ENCODE measurements at places on chromosomes 5 and 9.

DNA sequence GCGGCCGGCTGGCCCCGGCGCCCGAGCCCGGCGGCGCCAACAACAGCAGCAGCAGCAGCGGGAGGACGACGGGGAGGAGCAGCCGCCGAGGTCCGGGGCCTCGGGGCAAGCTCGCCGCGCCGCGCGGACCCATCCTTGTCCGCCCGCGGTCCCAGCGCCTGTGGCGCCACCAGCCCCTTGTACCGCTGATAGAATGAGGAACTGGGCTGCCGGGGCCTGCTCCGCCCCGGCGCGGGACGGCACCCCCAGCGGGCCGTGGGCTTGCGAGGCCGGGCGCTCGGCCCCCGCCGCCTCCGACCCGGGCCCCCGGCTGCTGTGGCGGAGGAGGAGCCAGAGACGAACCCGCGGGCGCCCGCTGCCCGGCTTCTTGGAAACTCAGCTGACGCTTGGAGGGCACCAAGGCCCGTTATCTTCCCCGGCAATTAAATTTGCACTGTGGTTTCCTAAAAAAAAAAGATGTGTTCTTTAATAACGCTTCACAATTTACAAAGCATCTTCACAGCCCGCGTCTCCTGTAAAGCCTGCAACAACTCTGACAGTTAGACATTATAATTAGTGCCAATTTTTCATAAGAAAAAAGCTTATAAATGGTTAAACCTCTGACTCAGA, at the start of gene ARSB:
Gene ARSB (minus strand): TSS at position 195 of the 609 bp plus-strand sequence. CDS start 62 bp downstream, at position 133.
- peak; percentile 27 for DNase-seq

- DNase-seq = no peak
These were observed 63.3 kb upstream of the ZFAND5 start for GRCh38 chr9:72428329-72428728.

DNA sequence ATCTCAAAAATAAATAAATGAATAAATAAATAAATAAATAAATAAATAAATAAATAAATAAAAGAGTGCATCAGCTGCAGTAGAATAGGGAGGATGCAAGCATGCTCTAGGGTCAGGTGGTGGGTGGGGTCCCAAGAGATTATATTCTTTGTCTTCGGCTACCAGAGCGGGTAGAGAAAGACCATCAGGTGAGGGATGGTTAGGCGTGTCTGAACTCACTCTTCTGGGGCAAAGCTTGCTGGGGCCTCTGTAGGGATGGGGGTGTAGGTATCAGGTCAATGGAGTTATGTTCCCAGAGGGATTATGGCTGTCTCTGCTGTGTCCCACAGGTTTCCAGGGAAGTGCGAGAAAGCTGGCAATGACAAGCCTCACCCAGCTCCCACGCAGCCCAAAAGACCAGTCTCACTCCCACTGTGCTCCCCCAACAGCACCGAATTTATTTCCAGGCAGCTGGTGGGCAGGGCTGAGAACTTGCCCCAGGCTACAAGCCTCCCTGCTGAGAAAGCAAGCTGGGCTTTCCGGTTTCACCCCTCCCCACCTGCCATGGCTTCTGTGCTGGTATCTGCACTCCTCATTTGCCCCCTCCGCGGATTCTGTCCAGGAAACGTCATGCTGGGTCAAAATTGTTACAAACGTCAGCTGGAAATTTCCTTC, 180.8 kb downstream of the LURAP1L start:
- DNase-seq = no peak

GRCh38 chr5:109584986-109585599, 104.6 kb upstream of the MAN2A1 start:
- DNase-seq = no peak

- no peak for DNase-seq
These were observed 500 bp upstream of the ZNF883 start for GRCh38 chr9:113012492-113012891.

- DNase-seq = no peak
These were observed 67.8 kb downstream of the EFNA5 start for GRCh38 chr5:107602896-107603295.

DNA sequence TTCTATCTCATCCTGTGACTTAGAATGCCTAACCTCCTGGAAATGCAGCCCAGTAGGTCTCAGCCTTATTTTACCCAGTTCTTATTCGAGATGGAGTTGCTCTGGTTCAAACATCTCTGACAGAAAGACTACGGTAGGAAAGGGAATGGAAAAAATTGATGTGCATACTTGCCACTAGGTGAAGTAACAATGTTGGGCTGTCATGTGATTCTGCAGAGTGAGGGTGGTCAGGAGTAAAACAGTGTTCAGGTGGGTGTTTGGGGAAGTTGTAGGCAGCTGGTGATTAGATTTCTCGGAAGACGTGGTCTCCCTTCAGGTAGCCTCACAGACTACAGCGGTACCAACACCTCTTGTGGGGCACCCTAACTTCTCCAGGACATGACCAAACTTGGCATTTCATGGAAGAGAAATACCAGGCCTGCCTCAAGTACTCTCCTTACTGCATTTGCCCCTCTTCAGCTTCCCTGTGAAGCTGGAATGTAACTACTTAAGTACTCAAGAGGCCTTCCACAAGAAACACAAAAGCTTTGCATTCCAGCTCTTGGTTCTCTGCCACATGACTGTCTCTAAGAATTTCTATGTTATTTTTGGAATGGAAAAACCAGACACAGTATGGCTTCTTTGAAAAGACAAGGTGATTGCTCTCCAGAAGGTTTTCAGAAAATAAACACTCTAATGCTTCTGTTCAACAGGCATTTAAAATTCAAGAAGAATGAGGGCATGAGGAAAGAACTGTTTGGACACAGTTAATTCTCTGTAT, 17.4 kb upstream of the ENTREP1 start:
- no peak for DNase-seq

Measured in activated T-cell treated with anti-CD3 and anti-CD28 coated beads for 4 hours (primary cell).